T follicular helper cell (primary cell): ENCODE measurements at places on chromosomes 6 and 20.

DNA sequence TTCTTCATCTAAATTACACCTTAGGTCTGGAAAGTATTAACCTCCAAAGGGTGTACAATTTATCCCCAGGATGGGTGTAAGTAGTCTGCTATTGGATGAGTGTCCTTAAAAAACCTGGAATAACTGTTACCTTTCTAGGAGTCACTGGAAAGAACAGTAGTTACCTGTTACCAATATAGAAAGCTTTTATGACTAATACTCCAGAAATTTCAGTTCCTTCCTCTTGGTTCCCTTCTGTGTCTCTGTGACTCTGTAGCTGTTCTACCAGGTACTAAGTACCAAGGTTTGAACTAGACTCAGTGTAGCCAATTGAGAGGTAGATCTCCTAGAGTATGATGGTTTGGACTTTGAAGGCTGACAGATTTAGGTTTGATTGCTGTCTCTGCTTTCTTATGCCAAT, 47.0 kb upstream of the TBX18 start:
- no peak for DNase-seq

DNA sequence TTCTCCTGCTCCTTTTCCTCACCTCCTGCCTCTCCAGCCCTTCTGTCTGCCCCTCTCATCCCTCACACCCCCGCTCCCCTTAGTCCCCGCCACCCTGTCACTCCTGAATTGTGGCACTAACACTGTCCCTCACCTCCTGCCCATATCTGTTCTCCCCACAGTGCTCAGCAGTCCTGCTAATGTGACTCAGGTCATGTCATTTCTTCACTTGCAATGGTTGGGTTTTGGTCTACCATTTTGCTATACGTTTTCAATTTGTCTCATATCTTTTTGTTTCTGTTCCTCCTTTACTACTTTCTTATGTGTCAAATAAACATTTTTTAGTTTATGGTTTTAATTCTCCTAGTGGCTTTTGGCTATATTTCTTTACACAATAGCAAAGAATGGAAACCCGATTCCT, 1.3 kb upstream of the HLA-B start:
- no peak for DNase-seq

GRCh38 chr6:89045011-89045387, 35.6 kb upstream of the PNRC1 start:
- no peak for DNase-seq

DNA sequence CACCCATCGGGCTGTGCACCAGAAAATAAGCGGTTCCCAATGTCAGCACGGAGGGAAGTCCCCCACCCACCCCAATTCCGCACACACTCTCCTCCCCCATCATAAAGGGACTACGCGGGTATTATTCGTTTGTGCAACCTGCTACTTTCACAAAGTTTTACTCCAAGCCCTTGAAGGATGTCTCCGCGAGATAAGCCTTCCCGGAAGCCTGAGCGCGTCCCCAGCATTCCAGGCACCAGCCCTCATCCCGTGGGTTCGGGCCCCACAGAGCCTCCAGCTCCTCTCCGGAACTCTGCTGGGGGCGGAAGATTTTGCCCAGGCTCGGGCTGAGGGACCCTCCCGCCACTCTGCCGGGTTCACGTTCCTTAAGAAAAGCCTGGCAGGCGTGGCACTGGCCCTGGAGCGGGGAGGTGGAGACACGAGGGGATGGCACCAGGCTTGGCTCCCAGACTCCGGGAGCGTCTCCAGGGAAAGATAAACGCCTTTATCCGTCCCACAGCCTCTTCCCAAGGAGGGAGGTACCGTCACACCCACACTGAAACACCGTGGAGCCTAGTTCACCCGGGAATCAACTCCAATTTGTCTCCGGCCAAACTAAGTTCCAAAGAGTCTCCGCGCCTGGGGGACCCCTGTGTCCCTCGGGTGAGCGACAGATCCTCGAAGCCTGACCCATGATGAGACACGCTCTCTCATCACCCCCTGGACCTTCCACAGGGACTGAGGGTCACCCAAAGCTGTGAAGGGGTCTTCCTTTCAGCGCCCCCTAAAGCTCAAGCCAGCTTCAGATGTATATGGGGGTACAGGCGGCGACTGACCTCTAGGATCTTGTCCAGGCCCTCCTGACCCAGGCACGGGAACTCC, 934 bp downstream of the KCNK5 start:
- DNase-seq, result no peak

GRCh38 chr6:146851837-146852236, 253.1 kb downstream of the ADGB start:
- no peak for DNase-seq

DNA sequence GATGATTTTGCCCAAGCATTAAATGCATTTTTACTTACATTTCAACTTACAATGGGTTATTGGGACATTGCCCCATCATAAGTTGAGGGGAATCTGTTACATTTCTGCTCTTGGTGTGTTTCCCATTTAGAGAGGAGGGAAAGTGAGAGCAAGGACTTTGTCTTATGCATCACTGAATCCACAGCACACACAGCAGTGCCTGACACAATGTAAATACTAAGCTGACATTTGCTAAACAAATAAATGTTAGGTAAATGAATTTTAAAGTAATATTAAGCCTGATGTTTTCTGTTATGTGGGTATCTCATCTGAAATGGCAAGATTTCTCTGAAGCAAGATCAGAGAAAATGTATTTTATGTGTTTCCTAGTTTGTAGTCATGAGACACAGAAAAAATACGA, 143.6 kb upstream of the STXBP5 start:
- no peak for DNase-seq

GRCh38 chr6:154343473-154344308, 12.9 kb downstream of the IPCEF1 start:
- DNase-seq, result no peak

DNA sequence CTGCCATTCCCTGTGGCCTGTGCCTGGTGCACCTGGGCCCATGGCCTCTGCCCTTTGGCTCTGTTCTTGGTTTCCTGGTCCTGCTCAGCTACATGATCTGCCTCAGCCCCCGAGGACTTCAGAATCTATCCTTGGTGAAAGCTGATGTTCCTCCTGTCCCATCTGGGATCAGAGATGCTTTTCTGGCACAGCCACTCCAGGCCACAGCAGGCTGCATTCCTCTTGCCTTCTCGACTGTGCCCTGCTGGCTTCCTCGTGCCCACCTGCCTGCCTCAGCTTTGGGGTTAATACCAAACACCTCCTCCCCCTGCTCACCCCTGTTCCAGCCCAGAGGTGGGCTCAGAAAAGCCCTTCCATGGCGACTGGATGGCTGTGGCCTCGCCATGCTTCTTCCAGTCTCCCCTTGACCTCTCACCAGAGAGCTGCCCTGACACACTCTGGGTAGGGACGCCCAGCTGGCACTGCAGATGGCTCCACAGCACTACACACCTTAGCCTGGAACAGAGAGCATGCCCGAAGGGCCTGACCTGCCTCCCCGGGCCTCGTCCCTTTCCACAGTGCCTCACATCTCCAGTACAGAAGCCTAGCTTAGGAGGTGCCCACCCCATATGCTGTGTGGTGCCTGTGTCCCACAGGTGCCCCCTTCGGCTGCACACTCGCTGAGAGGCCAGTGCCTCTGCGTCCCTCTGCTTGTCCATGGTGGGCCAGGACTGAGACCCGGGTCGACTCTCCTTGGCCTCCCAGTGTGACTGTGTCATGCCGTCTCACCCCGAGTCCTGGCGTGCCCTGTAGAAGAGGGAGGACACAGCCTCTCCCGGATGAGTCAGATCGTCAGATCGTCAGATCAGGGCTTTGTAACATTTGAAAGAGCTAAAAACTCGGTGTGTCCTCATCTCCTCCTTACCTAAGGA, 148.8 kb downstream of the DTNBP1 start:
- DNase-seq, result no peak

DNA sequence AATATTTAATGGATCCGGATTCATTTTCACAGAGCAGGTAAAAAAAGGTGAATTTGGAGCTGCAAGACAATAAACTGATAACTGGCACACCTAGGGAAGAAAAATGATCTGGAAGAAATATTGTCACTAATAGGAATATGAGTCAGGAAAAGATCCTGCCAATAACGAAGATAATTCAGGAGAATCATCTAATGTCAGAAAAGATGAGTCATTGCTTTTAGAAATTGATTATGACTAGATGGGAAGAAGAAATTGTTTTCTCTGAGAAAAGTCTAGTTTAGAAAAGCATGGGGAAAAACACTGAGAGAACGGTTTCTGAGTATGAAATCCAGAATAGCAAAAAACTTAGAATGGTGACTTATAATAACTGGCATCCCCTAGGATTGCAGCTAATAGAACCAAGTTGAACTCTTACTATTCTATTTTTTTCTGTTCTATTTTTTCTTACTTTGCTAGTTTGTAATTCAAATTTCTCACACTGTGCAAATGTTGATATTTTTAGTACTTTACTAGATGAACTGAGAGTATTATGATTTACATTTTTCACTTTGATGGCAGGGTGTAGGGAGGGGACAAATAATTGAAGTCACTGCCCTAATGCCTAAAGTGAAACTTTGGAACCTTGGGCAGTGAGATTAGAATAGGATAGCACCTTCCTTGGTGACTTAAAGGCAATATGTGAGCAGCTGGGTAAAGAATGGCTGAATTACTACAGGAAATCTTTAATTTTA, 38.2 kb upstream of the SUPT3H start:
- no peak for DNase-seq

DNA sequence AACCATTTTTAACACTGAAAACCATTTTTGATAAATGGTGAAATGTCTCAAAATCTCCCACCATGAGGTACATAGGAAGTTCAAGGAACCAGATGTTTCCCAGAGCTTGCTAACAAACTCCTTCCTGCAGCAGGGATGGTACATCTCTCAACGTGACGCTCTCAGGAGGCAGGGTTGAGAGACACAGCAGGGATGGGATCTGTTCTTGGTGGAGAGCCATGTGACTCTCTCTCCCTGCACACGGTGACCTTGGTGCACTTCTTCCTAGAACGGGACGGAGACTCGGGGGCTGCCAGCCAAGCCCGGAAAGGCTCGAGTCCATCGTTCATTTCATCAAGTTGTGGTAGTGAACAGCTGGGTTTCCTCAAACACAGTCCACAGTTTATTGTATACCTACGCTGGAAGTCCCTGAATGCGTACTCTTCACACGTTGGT, 94.2 kb downstream of the FAM50B start:
- DNase-seq, result no peak

- DNase-seq, result no peak
These were observed 588.3 kb downstream of the CD109 start for GRCh38 chr6:74284284-74284683.

DNA sequence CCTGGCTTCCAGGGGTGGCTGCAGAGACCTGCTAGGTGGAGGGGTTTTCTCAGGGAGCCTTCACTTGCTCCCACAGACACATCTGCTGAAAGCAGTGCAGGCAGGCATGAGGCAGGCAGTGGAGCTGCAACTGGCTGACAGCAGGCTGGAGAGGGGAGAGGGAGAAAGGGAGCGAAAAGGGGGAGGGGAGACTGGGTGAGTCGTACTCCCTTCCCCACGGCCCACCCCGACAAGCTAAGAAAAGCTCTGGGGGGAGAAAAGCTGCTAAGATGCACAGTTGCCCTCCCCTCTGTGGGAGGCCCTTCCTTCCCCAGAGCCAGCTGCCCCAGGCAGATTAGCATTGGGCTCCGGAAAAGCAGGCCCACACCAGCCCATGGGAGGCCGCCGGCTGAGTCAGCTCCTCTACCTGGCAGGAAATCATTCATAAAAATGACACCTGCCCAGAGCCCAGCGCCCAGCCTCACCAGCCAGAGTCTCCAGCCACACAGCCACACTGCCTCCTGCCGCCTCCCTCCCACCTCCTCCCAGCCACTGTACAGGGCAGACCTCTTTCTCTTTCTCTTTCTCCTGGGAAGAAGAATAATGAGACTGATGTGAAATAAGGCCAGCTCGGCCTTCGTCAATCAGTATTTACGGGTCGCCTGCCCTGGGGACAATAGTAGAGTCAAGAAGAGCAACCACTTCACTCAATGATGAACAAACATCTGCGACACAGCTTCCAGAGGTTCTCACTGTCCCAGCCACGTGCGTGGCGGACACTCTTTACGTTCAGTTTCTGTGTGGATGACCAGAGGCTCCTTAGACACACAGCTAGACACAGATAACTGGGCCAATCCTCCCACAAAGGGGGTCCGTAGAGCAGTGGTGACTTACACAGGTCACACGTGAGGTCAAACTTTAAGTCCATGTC, 7.7 kb upstream of the C20orf203 start:
- no peak for DNase-seq

- DNase-seq, result no peak
These were observed 74.3 kb upstream of the RCAN2 start for GRCh38 chr6:46565531-46565930.

DNA sequence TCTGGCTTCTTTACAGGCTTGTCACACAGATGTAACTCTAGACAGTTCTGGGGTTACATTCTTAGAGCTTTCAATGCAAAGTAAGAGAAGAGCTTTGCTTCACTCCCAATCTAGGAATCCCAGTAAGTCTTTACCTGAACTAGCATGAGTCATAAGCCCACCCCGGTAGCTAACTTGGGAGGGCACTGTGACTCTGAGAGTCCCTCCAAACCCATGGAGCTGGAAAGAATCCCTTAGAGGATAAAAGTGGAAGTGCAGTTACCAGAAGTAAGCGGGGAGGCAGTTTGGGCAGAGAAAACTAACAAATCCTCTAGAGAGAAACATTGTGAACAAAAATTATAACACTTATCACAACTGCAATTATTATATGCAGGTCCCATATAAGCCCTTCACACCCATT, 84.0 kb upstream of the SMLR1 start:
- DNase-seq, result no peak

- DNase-seq, result no peak
These were observed 294.1 kb downstream of the NRN1 start for GRCh38 chr6:5712349-5713215.

DNA sequence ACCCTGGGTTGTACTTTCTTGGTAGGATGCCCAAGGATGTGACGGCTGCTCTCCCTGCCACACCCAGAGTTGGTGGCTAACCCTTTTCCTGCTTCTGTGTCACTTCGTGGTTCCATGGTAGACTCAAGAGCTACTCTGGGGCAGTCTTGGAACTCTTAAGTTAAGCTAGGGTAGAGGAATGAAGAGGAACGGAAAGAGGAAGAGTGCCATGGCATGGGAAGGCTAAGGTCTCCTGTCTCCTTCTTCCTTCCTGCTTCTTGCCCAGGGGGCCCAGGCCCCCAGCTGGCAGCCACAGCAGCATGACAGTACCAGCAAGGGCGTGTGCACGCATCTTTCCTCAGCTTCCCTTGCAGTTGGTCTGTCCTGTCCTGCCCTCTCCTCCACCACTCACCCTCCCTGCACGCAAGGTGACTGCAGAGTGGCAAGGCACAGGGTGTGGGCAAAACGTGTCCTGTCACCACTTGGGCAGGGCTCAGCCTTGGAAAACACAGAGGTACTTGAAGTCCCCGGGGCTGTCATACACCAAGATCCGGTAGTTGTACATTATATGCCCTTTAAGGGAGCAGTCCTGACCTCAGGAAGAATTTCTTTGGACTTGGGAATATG, 39.8 kb upstream of the TGM3 start:
- DNase-seq, result no peak

GRCh38 chr6:13818341-13818740, 4.0 kb upstream of the MCUR1 start:
- no peak for DNase-seq

- DNase-seq, result no peak
These were observed 7.4 kb downstream of the FOXA2 start for GRCh38 chr20:22576733-22577514.

DNA sequence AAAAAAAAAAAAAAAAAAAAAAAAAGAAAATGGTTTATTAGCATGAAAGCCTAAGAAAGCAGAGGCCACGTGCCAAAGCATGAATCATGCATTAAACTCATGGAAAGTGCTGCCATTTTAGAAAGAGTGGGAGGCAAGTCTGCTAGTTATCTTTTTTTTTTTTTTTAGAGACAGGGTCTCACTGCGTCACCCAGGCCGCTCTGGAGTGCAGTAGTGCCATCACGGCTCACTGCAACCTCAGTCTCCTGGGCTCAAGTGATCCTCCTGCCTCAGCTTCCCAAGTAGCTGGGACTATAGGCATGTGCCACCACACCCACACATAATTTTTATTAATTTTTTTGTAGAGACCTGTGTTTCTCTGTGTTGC, 5.2 kb downstream of the VWA7 start:
- no peak for DNase-seq
